GM10248 (cell line): ENCODE measurements at places on chromosomes 7 and 10.

- no peak for DNase-seq
These were observed 25.0 kb downstream of the YKT6 start for GRCh38 chr7:44225566-44226395.

DNA sequence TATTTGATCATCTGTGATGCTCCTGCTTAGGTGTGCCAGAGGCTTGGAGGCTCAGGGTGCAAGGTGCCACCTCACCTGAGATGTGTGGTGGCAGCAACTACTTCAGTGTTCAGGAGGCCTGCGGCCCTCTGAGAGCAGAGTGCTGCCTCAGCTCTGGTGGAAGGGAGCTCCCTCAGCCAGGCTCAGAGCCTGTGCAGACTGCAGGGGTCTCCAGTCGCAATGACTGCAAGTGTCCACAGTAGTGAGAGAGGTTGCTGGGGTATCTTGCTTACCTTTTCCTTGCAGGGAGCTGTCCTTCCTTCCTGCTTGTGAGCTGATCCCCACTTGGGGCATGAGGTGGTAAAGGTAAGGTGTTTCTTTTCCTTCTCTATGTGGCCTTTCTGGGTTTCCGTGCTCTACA lies 131.0 kb upstream of the GAD2 start:
- DNase-seq: no peak

- no peak for DNase-seq
These were observed 87.6 kb downstream of the HTR7 start for GRCh38 chr10:90769946-90770841.

- no peak for DNase-seq
These were observed 142.8 kb upstream of the SEMA3E start for GRCh38 chr7:83791737-83792136.

GRCh38 chr7:68015978-68016532 lies 1019.4 kb downstream of the TYW1 start:
- no peak for DNase-seq
